ENCODE measurements at places on chromosomes 13 and 19. TPM values are rescaled to one million over a fixed set of nuclear protein-coding genes. Genes with fewer than 3 reads are reported as not detected.
A peak's percentile ranks its signal among the peaks of the same experiment; 100 is the strongest.

- DNase-seq = no peak
Observed at GRCh38 chr13:113794764-113795173, 35.7 kb downstream of the TMEM255B start.

- no peak for DNase-seq
Observed at GRCh38 chr13:77325371-77325980, 1.4 kb downstream of the MYCBP2 start.

SYT3 gene
- 1.2 TPM for total RNA-seq

GRCh38 chr19:46935066-46935663, 74.4 kb downstream of the ARHGAP35 start:
- no peak for DNase-seq

DNA sequence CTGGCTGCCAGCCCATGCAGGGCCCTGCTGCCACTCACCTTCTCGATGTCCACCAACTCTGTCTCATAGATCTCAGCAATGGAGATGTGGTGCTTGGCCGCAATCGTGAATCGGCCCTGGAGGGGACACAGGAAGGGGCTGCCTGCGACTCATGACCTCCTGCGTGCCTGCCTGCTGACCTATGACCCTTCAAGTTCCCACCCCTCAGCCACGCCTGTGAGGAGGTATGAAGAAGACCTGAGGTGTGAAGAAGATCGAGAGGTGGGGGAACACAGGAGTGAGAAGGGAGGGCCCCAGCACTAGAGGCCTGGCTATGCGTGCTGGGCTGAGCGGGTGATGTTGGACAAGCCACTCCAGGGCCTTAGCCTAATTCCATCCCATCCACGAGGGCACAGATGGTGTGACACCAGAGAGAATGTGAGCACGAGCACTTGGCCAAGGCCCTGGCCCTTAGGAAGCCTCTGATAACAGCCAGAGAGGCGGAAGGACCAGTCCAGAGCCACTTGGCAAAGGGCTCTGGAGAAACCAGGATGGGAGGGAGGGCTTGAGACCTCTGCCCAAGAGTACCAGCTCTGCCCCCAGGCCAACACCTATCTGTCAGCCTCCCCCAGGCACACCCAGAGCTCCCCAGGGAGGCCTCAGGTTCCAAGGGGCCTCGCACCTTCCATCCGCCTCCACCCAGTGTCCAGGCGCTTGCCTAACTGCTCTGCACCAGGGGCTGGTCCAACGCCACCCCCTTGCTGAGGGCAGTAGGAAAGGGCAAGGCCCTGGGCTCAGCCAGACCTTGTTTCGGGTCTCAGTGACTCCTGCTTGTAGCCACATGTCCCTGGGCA, 9.6 kb upstream of the KPTN start:
- DNase-seq = no peak

NFIC gene
- total RNA-seq = 132 TPM

- DNase-seq = peak; percentile 55
Observed at GRCh38 chr13:99605420-99606323, 104.4 kb downstream of the TM9SF2 start.

ZNF536 gene
- 0.12 TPM for total RNA-seq

- DNase-seq = no peak
Observed at GRCh38 chr19:50171752-50172151, 8.7 kb upstream of the IZUMO2 start.

MICU2 gene
- 34.8 TPM for total RNA-seq

- peak; percentile 81 for DNase-seq
Observed at GRCh38 chr19:8578642-8579265, 1.5 kb upstream of the MYO1F start.

- peak; percentile 46 for DNase-seq
Observed at GRCh38 chr13:41428155-41428554, 29.2 kb upstream of the RGCC start.

- DNase-seq = no peak
Observed at GRCh38 chr13:94114166-94114565, 365.3 kb downstream of the DCT start.

GRCh38 chr13:46982856-46983582, 86.2 kb upstream of the HTR2A start:
- DNase-seq = no peak

DNA sequence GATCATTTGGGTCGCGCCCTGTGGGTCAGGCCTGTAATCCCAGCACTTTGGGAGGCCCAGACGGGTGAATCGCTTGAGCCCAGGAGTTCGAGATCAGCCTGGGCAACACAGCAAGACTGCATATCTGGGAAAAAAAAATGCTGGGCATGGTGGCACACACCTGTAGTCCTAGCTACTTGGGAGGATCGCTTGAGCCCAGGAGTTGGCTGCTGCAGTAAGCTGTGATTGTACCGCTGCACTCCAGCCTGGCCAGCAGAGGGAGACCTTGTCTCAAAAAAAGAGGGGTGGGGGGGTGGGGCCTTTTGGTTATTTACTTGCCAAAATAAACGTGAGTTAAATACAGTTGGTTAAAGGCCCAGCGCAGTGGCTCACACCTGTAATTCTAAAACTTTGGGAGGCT, 9.8 kb upstream of the ZNF544 start:
- no peak for DNase-seq

GRCh38 chr13:26742691-26743358, 17.8 kb downstream of the GPR12 start:
- DNase-seq = no peak

PPP1R12C gene
- 103 TPM for total RNA-seq

- no peak for DNase-seq
Observed at GRCh38 chr13:102913914-102914313, 68.1 kb downstream of the ERCC5 start.

ZNF790 gene
- 7.6 TPM for total RNA-seq
